Stimulated activated CD4-positive, alpha-beta T cell treated with anti-CD3 and anti-CD28 coated beads, Interleukin-4, amount 100 ng/mL, for 24 hours (primary cell): ENCODE measurements at places on chromosomes 16 and 17.

- no peak for DNase-seq
Observed at GRCh38 chr17:82531431-82531881, 11.9 kb downstream of the FOXK2 start.

GRCh38 chr16:16908077-16908476 lies 529.1 kb downstream of the NPIPA7 start:
- no peak for DNase-seq

GRCh38 chr17:47807421-47807820 lies 14.2 kb downstream of the OSBPL7 start:
- no peak for DNase-seq

- DNase-seq: no peak
Observed at GRCh38 chr16:67395458-67396158, 2.3 kb upstream of the TPPP3 start.
